ENCODE measurements at places on chromosomes 7 and 10.

- DNase-seq, result peak; percentile 96
These were observed 1.2 kb downstream of the KLLN start for GRCh38 chr10:87861953-87862678.

- DNase-seq, result no peak
These were observed 111.8 kb upstream of the CNTNAP2 start for GRCh38 chr7:146004805-146005204.

- DNase-seq, result peak; percentile 24
These were observed 57.8 kb downstream of the MICU1 start for GRCh38 chr10:72567889-72568640.

GRCh38 chr10:30736685-30737232, 107.2 kb upstream of the LYZL2 start:
- DNase-seq, result peak; percentile 36

DNA sequence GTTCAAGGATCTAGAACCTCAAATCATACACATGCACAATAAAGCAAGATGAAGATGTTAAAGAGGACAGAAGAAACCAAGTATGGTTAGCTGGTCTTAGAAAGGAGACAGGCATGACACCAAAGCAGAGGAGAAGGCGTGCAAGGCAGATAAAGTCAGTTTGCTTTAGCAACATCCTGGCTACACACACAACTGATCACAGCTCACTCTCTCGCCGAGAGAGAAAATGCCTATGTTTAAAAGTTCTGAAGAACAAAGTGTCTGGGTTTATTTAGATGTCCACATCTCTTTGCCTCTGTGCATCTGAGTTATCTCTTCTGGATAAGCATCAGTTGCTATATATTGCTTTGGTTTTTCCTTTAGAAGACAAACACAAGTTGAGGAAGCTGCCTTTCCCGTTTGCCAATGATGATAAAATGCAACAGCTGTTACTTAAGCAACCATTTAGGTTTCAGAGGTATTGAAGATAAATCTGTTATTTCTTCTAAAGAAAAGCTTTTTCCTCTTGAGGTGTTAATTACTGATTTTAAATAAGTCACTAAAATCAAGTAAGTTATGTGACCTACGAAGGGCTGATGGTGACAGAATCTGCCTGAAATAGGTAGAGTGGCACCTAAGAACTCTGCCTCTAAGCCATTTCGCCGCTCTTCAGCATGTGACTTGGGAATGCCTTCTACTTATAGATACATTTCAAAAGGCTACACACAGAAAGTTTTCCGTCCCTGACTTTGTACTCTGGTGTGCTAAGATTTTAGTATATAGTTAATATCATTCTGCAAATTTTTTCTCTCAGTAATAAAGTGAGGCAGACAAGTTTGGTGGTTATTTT, 146.2 kb upstream of the ASAH2 start:
- DNase-seq, result no peak

GRCh38 chr10:111298031-111298430, 221.2 kb downstream of the ADRA2A start:
- DNase-seq, result no peak

- peak; percentile 77 for DNase-seq
These were observed 19.4 kb downstream of the C1GALT1 start for GRCh38 chr7:7201578-7202374.

DNA sequence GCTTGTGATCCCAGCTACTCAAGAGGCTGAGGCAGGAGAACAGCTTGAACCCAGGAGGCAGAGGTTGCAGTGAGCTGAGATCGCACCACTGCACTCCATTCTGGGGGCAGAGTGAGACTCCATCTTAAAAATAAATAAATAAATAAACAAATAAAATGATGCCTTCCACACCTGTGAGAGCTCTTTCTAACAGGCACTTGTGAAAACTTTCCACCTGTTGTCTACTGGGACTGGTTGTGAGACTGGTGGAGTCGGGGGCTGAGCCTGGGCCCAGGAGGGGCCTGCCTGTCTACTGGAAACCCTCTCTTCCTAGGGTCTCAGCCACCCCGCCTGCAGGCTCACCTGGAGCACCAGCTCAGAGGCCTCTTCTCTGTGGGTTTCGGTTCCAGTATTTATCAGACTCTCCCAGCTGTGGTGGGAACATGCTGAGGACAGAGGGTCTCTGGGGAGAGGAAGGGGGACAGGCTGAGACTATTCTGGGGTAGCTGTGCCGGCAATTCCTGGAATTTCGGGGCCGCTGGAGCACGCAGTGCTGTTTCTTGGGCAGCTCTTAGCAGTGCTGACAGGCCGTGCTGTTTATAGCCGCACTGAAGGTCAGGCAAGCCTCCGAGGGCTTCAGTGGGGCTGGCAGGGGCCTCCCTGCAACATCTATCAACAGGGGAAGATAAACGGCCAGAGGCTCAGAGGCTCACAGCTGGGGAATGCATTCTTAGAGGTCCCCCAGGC, 3.8 kb downstream of the LDB3 start:
- no peak for DNase-seq

- DNase-seq, result no peak
These were observed 345.5 kb downstream of the LRMDA start for GRCh38 chr10:75776738-75777504.

DNA sequence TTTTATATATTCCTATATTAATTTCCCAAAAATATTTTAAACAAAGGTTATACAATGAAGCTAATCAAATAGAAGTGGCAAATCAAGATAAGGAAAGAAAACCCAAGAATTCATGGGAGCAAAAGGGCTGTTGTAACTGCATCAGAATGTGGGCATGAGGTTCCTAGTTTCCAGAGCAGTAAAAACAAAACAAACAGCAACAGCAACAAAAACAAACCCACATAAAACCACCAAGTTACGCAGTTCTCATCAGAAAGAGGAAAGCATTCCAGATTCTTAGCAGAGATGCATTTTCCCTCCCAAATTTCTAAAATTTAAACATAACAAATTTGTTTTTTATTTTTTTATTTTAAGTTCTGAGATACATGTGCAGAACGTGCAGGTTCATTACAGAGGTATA, 34.8 kb upstream of the MSMB start:
- DNase-seq, result no peak

DNA sequence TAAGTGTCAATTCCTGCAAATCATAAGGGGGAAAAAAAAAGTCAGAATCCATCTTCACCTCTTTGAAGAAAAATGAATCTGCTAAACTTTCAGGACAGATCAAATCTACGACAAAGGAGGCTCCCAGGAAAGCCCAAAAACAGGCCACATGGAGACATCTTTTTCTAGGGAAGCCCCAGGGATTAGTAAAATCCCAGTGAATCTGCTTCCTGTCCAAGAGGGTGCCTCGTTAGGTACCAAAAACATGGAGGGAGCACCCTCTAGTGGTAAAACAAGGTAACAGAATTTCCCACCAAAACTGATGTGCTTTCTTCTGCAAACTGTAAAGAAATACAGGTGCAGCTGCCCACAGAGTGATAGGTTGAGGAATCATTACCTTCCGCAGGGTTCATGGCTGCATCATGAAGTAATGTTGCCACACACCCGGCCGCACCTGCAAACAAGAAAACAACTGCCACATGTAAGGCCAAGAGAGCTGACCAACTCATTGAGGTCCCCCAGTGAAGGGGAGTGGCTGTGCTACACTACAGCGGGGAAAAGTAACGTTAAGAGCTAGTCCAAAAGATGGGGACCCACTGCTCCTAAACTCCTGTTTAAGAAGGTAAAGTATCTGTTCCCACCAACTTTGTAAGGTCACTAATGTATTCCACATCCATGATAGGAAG, 7.9 kb downstream of the SLC25A28 start:
- DNase-seq, result peak; percentile 72

- no peak for DNase-seq
These were observed 3.5 kb downstream of the BMI1 start for GRCh38 chr10:22324413-22324812.

DNA sequence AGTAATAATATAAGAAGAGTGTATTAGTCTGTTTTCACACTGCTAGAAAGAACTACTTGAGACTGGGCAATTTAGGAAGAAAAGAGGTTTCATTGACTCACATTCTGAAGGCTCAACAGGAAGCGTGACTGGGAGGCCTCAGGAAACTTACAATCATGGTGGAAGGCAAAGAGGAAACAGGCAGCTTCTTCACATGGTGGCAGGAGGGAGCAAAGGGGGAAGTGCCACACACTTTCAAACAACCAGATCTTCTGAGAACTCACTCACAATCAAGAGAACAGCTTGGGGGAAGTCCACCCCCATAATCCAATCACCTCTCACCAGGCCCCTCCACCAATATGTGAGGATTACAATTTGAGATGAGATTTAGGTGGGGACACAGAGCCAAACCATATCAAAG, 212.5 kb upstream of the HDAC9 start:
- DNase-seq, result no peak

DNA sequence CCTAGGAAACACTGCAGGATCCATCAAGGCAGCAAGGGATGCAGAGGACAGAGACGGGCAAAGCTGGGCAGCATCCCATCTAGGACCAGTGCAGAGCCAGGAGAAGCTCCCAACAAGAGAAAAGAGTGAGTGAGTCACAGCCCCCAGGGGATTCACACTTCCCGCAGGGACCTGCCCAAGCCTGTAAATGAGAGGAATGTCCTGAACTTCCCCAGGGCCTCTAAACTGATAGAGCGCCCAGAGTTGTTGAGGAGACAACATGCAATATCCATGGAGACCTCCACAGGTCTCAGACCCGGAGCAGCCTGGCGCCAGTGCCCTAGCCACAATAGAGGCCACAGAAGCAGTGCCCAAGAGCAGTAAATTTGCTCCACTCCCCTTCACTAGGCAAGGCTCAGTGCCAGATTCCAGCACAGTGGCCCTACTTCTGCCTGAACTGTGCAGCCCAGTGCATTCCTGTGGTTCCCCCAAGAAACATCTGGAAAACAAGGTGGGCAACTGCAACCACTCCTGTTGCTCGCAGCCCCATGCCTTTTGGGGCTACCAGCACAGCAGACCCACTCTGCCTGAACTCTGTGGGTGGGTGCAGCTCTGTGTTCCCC, 567.5 kb downstream of the POM121L12 start:
- peak; percentile 94 for DNase-seq

DNA sequence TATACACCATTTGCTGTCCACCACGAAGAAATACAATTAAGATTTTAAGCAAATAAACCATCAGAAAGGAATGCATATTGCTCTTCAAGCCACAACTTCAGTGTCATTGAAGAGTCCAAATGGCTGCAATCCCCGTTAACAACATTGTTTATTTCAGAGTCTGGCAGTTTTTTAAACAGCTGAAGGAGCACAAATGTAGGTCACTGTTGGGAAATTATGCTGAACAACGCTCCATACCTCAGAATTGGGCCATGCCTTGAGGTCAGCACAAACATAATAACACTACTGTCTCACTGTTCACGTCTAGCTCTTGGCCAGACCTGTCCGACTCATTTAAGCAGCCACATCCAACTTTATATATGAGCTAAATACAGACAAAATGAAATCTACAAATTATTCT, 453.9 kb upstream of the GHITM start:
- no peak for DNase-seq

- no peak for DNase-seq
These were observed 27.8 kb upstream of the DMBT1 start for GRCh38 chr10:122532601-122533296.

DNA sequence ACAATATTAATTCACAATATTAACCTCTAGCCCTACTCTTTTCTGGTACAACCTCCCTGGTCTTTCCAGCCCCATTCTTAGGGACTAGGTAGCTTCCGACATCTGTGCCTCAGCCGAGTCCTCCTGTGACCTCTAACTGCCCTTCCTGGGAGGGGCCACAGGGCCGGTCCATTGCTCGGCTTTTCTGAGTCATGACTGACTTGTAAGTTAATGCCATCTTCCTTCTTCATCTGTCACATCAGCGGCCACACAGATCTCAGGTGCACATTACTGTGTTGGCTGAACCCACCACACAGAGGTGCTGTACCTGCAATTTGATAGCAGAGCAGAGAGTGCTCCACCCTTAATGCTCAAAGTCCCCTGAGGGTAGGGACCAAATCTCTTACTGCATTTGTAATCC, 4.1 kb upstream of the CPA4 start:
- peak; percentile 30 for DNase-seq

- no peak for DNase-seq
These were observed 21.0 kb downstream of the ITPRIP start for GRCh38 chr10:104317269-104317710.

DNA sequence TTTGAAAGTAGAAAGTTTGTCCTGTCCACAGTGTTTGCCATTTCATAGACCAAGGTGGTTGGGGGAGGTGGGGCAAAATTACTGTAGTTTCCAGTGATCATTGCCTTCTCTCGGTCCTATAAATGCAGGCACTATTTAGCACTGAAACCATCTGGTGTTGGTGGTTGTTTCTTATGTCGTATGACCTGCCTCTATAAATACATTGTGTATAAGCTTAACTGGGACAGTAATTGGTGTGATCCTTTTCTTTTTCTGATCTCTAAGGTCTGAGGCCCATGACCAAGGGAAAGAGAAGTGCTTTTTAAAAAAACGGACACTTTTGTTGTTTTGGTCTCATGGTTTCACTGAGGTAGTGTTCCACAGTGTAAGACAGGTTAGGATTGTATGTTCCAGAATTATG, 63.1 kb downstream of the AUTS2 start:
- no peak for DNase-seq

DNA sequence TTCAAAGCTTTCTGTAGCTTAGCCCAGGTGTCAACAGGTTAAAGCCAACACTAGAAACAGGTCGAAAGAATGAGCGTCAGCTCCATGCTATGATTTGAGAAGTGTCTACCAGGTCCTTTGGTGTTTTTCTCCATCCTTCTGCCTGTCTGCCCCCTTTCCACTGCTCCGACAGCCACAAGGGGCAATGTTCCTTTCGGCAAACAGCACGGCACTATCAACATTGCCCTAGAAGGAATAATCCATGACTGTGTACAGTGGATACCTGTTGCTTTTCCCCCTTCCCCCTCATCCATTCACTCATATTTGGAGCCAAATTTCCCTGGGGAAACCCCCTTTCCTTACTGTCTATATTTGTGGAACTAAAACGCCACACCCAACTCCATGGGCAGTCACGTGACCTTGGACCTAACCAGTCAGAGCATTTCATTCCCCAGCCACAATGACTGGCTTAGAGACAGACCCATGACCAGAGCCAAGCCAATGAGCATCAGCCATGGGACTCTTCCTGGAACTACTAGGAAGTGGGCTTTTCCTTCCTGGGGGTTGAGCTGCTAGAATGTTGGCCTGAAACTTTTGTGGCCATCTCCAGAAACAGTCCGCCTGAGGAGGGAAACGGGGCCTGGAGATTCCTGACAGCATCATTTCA, 51.5 kb downstream of the AFAP1L2 start:
- DNase-seq, result no peak

DNA sequence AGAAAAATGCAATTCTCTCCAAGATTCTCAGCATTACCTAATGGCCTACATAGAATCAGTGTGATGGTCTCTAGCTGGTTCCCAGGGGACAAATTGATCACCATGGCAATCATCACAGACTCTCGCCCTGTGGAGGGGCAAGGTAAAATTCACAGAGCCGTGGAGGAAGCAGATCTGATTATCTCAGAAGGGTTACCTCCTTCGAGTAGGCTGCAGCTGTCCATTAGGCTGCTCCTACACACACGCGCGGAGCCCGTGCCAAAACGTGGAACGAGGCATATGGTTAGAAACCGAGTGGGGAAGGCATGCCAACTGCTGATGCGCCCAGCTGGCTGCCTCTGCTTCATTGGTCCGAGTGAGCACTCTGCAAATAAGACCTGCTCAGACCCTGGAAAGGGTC, 52.8 kb upstream of the PTER start:
- DNase-seq, result no peak

GRCh38 chr10:128257428-128257827, 131.2 kb upstream of the MKI67 start:
- DNase-seq, result no peak
